GM23338 (cell line): ENCODE measurements at places on chromosomes 5 and 9. TPM values are rescaled to one million over a fixed set of nuclear protein-coding genes. Genes with fewer than 3 reads are reported as not detected.

DNA sequence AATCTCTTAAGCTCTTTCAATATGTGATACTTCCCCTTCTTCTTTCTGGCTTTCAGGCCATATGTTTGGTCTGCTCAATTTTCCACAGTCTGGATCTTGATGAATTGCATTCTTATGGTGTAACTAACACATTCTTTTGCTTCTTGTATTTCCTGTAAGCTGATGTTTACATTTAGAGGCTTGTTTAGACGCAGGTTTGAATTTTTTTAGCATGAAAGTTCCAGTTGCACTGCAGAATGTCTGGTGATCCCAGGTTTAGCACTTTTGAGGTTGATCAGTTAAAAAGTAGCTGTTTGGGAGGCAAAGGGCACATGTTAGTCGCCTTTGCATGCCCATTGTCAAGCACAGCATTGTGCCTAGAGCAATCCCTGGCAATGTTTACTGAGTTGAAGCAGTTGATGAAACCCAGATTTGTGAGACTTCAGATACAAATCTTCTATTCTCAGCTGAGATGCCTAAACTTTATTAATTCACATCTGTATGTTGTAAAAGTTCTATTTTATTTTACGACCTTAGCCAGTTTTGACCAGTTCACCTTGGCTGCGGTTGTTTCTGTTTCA lies 59.6 kb upstream of the SPATA31C2 start:
- DNase-seq, result no peak

Gene GRM6
- not detected in 2 replicates for total RNA-seq

Gene LRSAM1
- 16.9 and 21.9 TPM in 2 replicates for total RNA-seq

DNA sequence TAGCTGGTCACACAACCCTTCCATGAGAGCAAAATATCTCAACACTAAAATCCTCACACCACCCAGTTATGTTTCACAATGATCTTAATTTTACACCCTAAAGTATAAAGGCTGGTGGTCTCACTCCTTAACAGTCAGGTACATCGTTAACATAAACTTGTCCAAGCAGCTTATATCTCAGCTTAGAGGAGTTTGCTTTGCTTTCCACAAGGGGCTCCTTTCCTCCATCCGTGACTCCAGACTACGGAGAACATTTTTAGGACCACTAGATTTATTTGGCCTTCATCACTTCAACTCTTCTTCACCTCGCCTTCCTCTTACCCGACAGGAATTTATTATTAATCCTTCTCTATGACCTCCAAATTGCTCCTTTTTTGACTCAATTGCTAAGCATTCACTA lies 1014.1 kb upstream of the NUDT12 start:
- peak; percentile 26 for DNase-seq

DNA sequence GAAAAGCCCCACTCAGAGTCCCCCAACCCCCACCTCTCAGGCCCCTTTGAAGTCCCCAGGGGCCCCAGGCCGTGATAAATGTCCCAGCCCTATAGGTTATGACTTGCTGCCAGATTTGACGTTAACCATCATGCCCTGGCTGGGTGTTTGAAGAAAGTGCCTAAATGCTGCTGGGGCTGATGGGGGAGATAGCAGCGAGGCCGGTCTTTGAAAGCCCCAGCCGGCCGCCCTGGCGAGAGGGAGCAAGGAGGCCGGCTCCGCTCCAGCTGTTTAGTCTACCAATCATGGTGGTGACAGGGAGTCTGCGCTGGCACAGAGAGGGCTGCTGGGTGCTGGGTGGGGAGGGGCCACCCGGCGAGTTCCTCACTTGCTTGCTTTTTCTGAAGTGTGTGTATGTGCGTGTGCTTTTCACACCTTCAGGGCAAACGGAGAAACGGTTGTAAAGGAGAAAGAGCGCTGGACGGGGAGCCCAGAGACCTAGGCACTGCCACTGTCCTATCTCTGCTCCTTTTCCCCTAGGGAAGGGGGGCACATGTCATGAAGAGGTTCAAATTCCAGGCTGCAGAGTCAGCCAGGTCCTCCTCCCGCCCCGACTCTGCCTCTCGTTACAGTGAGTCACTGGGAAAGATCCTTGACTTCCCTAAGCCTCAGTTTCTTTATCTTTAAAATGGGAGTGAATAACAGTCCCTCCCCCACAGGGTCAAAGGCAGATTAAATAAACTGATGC lies 126.1 kb upstream of the HAND1 start:
- peak; percentile 56 for DNase-seq

Gene CMBL
- total RNA-seq, result 13.2 and 23.3 TPM in 2 replicates

Gene DELE1
- 50.0 and 62.2 TPM in 2 replicates for total RNA-seq

GRCh38 chr5:81971111-81971711 lies 612 bp upstream of the ATG10 start:
- DNase-seq, result peak; percentile 27

Gene C5orf15
- total RNA-seq, result 61.4 and 67.4 TPM in 2 replicates

Gene TTC39B
- 11.0 and 11.1 TPM in 2 replicates for total RNA-seq

Gene ARHGAP26
- total RNA-seq, result 11.0 and 16.8 TPM in 2 replicates

GRCh38 chr5:142170254-142170953 lies 61.8 kb downstream of the NDFIP1 start:
- DNase-seq, result no peak

Gene NREP
- total RNA-seq, result 300 and 336 TPM in 2 replicates

DNA sequence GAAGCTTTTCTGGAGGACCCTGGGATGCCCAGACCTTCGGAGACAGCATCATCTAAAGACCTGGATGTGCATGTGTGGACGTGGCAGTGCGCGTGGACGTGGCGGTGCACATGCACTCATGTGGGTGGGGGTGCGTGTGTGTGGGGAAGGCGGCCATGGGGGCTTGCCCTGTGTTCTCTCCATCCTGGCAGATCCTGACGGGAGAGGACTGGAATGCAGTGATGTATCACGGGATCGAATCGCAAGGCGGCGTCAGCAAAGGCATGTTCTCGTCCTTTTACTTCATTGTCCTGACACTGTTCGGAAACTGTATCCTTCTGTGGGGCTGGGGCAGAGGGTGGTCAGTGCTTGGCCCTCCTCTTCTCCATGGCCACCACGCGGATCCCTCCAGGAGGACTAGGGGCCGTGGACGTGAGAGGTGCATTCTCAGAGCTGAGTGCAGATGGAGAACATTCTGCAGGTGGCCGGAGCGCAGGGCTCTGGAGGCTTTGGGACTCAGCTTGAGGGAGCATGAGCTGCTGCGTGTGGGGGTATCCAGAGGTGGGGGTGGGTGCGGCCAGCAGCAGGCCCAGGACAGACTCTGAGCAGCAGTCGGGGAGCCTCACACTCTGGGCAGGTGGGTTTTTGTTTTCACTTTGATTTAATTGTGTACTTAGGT lies 129.1 kb downstream of the CACNA1B start:
- DNase-seq, result no peak

DNA sequence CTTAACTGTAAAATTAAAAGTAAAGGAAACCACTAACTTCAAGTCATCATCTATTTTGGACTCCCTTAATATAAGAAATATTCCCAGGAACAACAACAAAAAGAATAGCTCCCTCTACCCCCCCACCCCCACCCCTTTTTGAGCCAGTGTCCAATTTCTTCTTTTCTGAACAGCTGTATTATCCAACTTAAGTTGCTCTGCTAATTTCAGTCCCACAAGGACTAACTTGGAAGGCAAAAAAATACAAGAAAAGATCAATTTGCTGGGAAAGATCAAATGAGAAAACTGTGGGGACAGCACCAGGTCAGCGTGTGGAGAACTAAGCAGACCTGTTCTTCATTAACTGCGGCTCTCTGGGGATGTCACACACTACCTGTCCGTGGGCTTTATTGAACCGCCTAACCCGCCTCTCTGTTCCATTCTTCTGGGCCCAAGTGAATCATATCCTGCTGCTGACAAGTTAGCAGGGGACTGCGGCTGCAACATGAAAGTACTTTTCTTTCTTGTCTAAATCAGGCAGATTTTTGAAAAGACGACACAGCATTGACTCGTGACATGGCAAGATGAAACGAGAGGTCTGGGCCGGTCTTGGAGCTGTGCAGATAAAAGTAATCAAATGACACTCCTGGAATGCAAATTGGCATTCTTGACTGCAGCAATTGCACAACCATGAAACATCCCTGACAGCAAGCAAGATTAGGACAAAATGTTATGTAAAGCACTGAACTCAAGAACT lies 2.7 kb downstream of the BNC2 start:
- peak; percentile 36 for DNase-seq

Gene MSMP
- total RNA-seq, result not detected in 2 replicates

- DNase-seq, result no peak
Observed at GRCh38 chr9:82423700-82424099, 435.1 kb downstream of the SPATA31D1 start.

Gene IFT74
- total RNA-seq, result 14.1 and 14.6 TPM in 2 replicates

GRCh38 chr9:108105885-108106284 lies 616.3 kb upstream of the KLF4 start:
- peak; percentile 71 for DNase-seq

GRCh38 chr9:77901771-77902170 lies 129.8 kb downstream of the GNAQ start:
- DNase-seq, result peak; percentile 16

Gene TPM2
- 116 and 141 TPM in 2 replicates for total RNA-seq

Gene IZUMO3
- not detected in 2 replicates for total RNA-seq

Gene PAX5
- total RNA-seq, result 0.17 and 0.27 TPM in 2 replicates

Gene ACTBL2
- total RNA-seq, result not detected in 2 replicates

- peak; percentile 58 for DNase-seq
Observed at GRCh38 chr9:136268318-136268717, 22.7 kb upstream of the QSOX2 start.

Gene CXCL14
- not detected in 2 replicates for total RNA-seq

- no peak for DNase-seq
Observed at GRCh38 chr5:36383942-36384341, 82.2 kb upstream of the RANBP3L start.

- no peak for DNase-seq
Observed at GRCh38 chr9:86821006-86821845, 126.1 kb downstream of the GAS1 start.

DNA sequence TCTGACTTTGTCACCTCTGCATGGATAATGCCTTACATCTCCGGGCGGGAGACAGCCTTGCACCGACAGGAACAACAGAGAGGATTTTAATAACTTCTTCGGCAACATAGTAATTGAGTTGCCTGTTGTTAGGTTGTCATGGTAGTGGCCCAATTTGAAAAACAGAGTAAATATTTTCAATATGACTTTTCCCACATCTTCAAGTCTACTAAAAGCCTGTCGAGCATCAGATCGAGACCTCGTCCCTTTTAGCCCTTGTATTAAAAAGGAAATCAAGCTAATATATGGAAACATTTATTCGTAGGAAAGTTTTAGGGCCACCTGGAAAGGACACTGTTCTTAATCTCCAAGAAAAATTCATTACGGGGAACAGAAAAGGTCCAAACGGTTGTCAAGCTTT lies 70.8 kb upstream of the FCN2 start:
- no peak for DNase-seq

- no peak for DNase-seq
Observed at GRCh38 chr5:169344629-169345028, 43.7 kb upstream of the SLIT3 start.

DNA sequence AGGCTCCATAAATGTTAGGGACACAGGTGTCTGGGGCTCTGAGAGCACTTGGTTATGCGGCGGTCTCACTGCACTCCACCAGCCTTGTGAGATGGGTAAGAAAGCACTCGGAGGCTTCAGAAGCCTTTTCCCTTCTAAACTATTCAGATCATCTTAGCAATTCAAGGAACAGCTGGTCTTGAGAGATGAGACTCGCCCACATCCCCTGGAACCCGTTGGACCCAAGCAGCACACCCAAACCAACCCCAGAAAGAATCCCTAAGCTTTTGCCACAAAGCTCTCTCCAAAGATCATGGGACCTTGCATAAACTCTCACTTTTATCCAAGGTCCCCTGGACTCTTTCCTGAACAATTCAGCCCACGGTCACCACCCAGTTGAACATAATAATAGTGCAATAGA lies 90.2 kb downstream of the RAPGEF1 start:
- DNase-seq, result no peak

- no peak for DNase-seq
Observed at GRCh38 chr9:93578844-93579243, 2.5 kb downstream of the PHF2 start.

GRCh38 chr9:32350682-32351081 lies 33.8 kb upstream of the ACO1 start:
- DNase-seq, result peak; percentile 53

Gene PRKACG
- total RNA-seq, result not detected in 2 replicates

DNA sequence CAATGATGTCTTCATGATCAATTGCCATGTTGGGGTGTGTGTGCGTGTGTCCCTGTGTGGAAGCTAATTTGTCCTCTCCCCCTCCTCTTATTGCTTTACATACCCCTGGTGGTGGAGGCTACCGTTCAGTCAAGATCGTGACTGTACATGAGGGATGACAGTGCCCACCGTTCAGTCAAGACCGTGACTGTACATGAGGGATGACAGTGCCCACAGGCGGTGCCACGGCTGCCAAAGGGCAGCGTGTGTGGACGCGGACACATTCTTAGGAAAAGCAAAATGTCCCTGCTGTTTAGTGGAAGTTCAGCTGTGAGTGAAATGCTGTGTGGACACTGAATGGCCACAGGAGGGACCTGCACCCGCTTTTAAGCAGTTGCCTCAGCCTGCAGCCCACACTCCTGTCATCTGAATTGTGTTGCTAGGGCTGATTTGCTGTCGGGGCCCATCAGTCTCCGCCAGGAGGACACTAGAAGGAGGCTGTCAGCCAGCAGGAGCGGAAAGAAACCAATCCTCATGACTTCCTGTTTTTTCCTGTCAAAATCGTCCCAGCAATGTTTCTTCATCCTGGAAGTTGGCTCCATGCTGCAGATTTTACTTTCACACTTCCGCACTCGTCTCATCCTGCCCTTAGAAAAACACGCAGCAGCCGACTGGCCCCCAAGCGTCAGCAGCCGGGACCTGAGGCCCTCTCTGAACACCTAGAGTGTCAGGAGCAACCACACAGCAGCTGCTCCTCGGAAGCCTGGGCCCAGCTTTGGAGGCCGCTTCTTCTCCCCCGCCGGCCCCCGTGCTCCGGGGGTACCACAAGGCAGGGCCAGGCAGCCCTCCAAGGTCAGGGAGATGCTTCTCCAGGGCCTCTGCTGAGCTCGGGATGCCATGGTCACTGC lies 9.1 kb downstream of the OR2V1 start:
- DNase-seq, result peak; percentile 52

DNA sequence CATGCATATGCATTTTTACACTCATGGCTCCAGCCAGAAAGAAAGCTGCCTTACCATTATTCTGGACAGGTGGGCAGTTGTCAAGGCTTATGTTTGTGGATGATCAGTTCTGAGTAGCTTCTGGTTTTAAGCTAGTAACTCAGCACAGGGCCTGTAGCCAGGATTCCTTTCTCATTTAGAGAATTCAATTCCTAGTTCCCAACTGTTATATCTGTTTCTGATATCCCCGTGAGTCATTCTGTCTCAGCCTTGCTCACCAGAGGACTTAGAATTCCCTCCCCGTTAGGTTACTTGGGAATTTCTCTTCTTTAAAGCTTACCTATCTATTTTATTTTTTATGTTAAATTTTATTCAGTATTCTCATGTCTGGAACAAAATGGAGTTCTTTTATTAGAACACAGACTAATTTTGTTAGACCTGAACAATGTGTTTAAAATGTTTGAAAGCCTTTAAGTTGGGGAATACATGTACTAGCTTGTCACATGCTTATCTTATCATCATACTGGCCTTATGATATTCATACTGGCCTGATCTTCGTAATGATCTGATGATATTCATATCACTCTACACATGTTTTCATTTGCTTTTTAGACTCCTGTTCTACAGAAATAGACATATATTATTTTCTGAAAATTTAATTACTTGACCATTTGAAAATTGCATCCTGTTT lies 47.1 kb downstream of the CAST start:
- DNase-seq, result no peak
